Mucosa of gallbladder (tissue), 1 donor: ENCODE measurements at places on chromosomes 16 and 17. TPM values are rescaled to one million over a fixed set of nuclear protein-coding genes. Genes with fewer than 3 reads are reported as not detected.

DNA sequence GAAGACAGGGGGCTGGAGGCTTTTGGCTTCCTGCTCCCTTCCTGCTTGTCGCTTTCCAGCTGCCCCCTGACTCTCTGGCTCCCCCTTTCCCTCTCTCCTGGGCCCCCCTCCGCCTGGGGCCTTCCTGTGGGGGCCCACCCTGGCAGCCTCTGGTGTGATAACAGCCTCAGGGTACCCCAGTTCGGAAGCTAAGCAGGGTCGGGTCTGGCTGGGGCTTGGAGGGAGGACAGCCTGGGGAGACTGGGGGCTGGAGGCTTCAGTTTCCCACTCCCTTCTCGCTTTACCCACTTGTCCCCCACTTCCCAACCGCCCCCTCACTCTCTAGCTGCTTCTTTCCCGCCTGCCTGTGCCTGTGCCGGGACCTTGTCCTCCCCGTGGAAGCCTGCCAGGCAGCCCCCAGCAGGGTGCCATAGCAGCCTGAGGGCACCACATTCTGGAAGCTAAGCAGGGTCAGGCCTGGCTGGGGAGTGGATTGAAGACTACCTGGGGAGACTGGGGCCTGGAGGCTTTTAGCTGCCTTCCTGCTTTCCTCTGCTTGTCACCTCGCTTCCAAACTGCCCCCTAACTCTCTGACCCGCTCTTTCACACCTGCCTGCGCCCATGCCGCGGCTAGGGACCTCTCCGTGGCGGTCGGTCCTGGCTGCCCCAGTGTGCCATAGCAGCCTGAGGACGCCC is 2275.5 kb downstream of the TP53TG3F start:
- DNase-seq: no peak

DNA sequence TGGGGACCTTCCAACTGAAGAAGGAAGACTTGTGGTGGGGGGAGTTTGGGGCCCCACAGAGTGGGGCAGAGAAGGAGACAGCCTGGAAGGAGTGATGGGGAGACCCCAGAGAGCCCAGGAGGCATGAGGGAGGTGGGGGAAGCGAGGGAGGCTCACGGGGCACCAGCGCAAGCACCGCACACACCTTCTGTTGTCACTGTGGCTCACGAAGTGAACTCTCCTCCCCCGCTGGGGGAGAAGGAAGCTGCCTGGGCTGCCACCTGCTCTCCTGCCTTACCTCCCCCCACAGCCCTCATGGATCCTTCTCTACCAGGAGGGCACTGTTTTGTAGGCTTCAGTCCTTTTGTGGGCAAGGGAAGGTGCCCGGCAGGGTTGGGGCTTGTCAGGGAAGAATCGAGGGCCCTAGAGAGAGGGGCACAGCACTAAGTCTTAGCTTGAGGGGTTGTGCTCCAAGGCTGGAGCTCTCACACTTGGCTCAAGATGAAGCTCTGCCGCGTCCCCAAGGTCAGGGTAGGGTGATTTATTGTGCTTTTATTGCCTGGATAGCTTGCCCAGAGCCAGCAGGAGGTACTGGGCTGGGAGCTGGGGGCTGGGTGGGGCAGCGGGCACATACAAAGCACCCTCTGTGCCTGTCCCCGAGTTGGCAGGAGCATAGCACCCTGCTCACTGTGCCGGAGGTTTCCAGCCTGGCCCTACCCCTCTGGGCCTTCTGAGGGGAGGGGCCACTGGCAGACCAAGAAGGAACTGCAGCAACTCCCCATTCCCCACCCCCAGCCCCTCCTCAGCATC is 4.6 kb upstream of the STARD3 start:
- DNase-seq: no peak

DNA sequence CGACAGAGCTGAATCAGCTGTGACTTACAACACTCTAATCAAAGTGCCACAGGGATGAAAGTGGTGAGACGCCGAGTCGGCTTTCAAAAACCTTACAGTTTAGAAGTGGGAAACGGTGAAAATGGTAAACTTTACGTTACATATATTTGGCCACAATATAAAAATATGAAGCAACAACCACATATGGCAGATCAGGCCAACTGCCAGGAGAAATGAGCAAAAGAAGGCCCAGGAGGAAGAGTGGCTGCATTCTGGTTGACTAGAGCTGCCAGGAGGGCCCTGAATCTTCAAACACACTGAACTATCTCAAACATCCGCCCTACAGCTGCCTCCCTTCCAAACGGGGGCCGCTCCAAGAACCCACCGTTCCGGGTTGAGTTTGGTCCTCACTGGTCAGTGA is 56.3 kb downstream of the MRM3 start:
- DNase-seq: no peak

DNA sequence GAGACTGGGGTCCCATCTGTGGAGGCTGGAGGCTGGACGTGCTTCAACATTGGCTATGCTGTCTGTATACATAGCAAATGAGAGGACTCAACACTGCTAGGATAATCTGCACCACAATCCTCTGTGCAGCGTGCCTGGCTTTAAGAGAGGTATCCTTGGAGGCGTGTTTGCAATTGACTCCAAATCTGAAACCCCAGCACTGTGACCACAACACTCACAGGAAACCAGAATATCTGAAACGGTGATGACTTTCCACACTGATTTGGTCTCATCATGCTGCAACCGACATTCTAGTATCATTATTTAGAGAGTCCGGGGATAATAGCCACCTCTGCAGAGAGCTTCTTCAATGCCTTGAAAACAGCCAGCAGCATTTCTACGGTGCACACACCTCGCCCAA is 35.1 kb downstream of the TLE7 start:
- no peak for DNase-seq

DNA sequence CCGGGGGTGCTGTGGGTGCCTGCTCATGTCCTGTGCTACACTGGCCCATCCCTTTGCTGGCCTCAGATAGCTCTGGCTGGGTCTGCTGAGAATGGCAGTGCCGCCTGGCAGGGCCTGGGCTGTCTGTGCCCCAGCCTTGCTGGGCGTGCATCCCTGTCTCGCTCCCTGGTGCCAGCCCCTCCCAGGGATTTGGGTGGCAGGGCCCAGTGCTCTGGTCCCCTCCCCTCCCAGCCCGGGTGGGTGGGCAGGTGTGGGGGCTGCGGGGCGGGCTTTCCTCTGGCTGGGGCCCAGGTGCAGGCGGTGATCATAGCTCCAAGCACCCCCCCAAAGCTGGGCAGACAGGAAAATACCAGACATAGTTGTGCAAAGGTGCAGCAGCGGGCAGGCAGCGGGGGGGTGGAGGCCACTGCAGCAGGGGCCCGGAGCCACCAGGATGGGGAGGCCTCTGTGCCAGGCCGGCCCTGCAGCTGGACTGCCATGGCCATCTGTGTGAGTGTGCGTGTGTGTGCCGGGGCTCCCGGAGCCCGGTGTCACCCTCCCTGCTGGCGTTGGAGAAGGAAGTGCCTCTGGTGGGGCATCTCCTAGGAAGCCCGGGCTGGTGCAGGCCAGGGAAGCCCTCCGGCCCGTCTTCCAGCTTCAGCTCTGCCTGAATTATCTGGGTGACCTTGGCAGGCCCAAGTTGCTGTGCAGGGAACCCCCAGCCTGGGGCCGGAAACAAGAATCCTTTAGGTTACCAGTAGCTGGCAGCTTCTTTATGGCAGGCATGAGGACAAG is 7.4 kb downstream of the GLIS2 start:
- no peak for DNase-seq

GRCh38 chr16:85654251-85655095 is 34.3 kb downstream of the GINS2 start:
- no peak for DNase-seq

DNA sequence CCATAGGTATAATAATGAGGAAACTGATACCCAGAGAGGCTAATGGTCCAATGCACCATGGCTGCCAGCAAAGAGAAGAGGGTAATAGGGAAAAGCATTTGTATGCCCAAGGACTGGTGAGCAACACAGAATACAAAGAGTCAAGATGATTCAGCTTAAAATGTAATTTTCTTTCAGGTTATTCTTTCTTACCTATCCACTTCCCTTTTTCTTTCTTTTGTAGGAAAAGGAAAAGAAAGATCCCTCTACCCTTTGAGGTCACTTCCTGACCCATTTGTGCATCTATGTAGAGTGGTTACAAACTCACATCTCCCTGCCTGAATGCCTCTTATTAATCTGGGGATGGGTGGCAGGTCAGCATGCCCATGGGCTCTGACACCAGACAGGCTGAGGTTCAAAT is 3.5 kb upstream of the PLCG2 start:
- no peak for DNase-seq

DNA sequence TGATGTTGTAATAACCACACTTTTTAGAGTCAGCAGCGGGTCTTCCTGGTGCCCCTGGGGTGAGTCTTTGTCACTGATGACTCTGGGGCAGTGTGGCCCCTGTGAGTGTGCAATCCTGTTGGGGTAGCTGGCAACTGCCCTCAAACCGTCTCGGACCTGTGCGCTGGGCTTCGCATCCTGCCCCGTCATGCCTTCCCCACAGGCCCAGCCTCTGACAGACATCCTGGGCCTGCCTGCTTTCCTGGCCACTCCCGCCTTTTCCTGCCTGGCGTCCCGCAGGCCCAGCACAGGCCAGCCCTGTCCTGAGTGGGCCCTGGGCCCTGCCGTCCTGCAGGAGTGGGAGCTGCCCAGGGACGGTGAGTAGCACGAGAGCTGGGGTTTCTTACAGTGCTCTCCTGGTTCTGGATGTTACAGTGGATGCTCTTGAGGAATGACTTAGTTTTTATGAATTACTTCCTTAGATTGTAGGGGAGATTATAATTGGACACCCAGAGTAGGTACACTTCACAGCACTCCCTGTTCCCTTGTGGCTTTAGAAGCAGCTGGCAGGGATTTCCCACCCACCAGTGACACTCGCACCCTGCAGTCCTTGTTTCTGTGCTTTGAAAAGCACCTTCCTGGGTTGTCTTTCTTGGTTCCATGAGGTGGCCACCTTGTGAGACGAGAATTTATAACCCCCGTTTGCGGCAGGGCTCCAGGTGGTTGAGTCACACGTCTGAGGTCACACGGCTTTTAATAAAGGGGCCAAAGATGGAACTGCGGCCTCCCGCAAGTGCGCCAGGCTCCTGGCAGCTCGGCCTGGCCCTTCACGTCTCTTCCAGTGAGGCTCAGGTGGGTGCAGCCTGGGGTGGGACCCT is 50.0 kb upstream of the CAPN15 start:
- no peak for DNase-seq

- peak; percentile 87 for DNase-seq
Observed at GRCh38 chr17:35254107-35254773, 11.4 kb downstream of the SLFN5 start.

GRCh38 chr17:63364387-63364786 is 81.7 kb downstream of the CYB561 start:
- DNase-seq: no peak

- DNase-seq: no peak
Observed at GRCh38 chr16:1156983-1157638, 4.2 kb downstream of the CACNA1H start.

DNA sequence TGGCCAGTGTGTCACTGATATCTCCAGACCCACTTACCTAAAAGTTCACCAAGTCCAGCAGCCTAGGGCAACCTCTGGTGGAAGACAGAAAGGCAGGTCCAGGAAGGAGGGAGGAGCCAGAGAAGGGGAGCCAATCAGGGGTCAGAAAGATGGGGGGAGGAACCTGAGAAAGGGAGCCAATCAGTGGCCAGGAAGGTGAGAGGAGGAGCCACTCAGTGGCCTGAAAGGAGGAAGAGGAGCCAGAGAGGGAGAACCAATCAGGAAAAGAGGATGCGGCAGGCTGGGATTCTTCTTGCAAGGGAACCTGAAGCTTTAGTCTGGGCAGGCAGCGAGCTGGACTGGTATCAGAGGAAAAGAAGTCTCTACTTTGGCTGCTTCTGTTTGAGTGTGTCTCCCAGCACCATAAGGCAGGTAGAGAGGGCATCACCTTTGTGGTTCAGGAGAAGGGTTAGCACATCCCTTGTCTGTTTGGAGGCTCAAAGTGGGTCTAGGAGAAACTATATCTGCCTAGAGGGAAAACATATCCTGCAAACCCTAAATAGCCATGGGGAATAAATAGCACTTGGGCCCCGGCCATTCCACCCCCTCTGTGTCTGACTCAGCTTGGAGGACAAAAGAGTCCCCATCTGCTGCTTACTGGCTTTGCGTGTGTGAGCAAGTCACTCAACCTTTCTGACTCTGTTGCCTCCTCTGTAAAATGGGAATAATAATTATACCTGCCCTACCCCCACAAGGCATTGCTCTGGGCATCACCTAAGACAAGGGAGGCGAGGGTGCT is 43.4 kb upstream of the CRHR1 start:
- no peak for DNase-seq

DNA sequence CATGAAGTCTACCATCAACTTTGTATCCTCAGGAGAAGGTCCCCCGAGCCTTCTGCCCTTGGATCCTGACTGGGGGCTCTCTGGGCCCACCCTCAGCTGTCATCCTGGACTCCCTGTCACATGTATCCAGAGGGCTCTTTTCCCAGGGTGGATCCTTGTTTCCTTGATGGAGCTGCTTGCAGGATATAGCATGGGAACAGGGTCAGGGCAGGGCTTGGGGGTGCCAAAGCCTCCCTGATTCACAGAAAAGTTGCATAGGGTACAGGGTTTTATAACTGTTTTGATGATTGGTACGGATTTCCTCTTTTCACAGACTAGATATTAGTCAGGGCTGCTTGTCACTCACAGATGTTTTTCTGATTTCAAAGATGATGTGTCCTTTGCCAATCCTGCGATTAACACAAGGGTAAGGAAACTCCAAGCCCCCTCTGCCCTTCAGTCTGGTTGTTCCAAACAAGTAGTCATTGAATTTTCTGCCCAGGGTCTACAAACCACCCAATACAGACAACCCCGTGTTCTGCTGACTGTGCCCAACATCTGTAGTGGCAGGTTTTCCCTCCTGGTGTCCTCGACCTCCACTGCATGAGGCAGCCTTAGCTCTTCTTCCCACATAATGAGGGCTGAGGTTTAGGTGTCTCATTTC is 20.6 kb upstream of the SLC35G3 start:
- no peak for DNase-seq

- no peak for DNase-seq
Observed at GRCh38 chr17:48062273-48062672, 14.1 kb downstream of the NFE2L1 start.

- DNase-seq: no peak
Observed at GRCh38 chr16:75273054-75273925, 21.9 kb upstream of the BCAR1 start.

CD68 gene
- 75.3 TPM for total RNA-seq

EPN3 gene
- total RNA-seq: 92.7 TPM

AGRP gene
- not detected for total RNA-seq

EFCAB5 gene
- total RNA-seq: not detected
